ENCODE measurements at places on chromosomes 2 and 18.

GRCh38 chr2:236871500-236872001 is 214.1 kb upstream of the COPS8 start:
- no peak for DNase-seq

- DNase-seq, result no peak
Measured at GRCh38 chr18:27713738-27714095, 463.2 kb downstream of the CDH2 start.

DNA sequence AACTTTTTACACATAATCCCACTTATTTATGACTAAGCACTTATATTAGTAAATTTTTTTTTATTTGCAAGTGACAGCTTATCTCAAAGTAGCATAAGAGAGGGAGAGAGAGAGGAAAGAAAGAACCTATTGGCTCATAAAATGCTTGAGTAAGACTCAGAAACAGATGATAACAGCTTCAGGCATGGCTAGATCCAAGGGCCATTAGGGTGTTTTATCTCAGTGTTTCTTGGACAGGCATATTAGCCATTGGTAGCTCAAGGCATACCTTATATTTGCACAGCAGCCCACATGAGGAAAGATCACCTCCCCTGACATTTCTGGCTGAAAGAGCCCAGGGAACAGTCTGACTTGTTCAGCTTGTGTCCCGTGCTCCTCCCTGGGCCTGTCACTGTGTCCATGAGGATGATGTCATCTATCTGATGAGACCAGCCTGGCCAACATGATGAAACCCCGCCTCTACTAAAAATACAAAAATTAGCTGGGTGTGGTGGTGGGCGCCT is 64.4 kb downstream of the IL1R2 start:
- no peak for DNase-seq

- peak; percentile 78 for DNase-seq
Measured at GRCh38 chr2:191115391-191115790, 35.4 kb downstream of the STAT4 start.

DNA sequence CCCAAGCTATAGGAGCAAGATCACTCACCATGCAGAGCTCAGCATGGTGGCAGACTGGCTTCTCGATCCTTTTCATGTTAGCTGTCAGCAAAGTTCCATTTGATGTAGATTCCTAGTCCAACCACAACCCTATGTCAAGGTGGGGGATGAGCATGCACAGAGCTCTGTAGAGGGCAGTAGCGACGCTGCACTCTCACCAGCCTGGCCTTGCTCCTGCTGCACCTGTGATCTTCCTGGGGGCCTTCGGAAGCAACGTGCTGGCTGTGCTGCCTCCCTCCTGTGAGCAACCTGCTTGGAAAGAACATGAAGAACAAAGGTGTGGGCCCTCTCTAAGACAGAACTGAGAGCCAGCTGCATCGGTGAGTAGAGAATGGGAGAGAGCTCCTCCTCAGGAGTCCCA is 479.4 kb upstream of the MYT1L start:
- no peak for DNase-seq

- DNase-seq, result no peak
Measured at GRCh38 chr2:63012541-63012940, 38.1 kb upstream of the OTX1 start.

DNA sequence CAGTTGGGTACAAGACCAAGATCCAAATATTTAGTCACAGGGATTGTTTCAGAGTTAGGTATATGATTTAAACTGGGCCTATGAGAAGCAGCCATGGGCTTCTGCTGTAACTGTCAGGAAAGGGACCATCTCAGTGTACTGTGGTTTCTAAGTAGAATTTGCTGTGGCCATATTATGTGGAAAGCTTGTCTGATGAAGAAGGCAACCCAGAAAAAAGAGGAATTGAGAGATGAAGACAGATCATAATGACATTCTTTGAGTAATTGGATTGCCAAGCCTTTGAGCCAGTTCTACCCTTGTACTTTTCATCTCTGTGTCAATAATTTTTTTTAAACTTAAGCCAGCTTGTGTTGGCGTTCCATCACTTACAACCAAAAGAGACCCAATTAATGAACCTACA is 259.6 kb downstream of the NUP35 start:
- DNase-seq, result no peak

- DNase-seq, result no peak
Measured at GRCh38 chr2:88919087-88919738, 227.7 kb downstream of the RPIA start.

- no peak for DNase-seq
Measured at GRCh38 chr2:239935789-239936758, 89.1 kb downstream of the NDUFA10 start.

- DNase-seq, result peak; percentile 72
Measured at GRCh38 chr18:77101410-77102258, 30.9 kb downstream of the MBP start.

DNA sequence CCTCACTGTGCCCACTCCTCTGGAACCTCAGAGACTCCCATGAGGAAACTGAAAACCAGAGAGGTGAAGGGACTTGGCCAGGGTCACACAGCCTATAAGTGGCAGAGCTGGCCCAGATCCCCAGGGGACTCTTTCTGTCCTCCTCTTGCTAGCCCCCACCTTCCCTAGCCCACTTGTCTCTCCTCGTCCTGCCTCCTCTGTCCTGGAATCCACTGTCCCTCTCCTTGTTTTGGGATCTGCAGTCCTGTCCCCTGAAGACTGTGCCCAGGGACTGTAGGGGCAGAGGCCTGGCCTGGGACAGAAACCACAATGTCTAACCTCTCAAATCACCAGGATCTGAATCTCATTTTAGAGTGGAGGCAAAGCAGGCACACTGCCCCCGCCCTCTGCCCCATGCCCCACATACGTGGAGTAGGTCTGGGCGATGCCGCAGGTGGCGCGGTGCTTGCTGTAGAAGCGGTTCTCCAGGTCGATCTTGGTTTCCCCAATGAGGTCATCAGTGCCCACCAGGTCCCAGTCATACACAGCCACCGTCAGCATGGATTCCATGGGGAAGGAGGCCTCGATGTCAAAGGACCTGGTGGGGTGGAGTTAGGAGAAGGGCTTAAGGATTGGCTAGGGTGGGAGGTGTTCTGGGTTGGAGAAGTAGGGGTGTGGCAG is 12.5 kb downstream of the OTOF start:
- DNase-seq, result no peak
